Hippocampal formation (tissue), 2 donors: ENCODE measurements at places on chromosomes 5 and 9.

DNA sequence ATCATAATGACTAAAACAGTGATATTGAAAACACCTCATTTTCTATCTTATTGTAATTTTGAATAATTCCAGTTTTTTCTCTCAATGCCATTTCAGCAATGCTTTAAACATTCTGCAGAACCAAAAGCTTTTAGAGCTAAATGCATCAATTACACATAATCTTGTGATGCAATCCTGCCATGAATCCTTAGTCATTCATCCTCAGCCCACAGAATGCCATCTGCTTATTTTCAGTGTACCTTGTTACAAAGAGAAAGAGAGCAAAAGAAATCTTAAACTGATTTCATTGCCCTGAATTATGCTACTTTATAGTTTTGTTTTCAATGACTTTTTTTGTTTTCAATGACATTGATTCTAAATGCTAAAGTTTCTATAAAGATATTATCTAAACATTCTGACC, 1234.8 kb upstream of the C9orf72 start:
- DNase-seq: no peak

DNA sequence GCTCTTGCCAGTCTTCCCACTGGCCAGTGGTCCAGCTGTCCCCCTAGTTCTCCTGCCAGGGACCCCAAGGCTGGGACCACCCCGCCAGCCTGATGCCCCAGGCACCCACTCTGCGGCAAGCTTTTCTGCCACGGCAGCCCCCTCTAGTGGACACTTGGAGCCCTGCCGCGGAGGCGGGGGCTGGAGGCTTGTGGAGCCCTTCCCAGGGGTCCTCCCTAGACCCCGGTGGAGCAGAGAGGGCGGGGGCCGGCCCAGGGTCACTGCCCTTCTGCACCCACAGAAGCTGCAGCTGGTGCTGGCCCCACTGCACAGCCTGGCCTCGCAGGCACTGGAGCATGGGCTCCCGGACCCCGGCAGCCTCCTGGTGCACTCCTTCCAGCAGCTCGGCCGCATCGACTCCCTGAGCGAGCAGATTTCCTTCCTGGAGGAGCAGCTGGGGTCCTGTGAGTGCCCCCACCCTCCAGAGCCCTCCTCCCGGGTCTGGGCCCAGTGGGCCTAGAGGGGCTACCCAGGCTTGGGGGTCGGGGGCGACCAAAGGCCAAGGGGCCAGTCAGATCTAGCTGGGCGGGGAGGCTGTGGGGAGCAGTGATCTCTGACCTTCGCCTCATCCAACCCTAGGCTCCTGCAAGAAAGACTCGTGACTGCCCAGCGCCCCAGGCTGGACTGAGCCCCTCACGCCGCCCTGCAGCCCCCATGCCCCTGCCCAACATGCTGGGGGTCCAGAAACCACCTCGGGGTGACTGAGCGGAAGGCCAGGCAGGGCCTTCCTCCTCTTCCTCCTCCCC, 9.1 kb downstream of the EGFL7 start:
- DNase-seq: no peak

- no peak for DNase-seq
Measured at GRCh38 chr5:74465724-74466123, 174.8 kb downstream of the ENC1 start.

GRCh38 chr5:43045236-43045635, 5.1 kb upstream of the ANXA2R start:
- no peak for DNase-seq

- no peak for DNase-seq
Measured at GRCh38 chr5:67031692-67032091, 164.9 kb downstream of the CD180 start.

DNA sequence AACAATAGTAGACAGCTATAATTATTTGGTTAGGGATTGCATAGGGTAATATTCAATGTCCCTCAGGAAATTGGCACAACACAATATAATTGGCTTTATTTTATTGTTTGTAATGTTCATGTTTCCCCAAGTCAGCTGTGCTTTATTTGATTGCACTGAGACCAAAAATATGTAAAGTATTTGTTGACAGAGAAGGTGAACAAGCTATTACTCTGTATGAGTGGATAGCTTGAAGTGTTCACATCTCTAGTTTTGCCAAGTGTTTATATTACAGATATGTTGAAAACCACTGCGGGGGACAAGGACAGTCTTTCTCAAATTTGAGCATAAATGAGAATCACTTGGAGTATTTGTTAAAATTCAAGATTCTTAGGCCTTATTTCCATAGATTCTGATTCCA, 83.3 kb downstream of the RAB3C start:
- no peak for DNase-seq

DNA sequence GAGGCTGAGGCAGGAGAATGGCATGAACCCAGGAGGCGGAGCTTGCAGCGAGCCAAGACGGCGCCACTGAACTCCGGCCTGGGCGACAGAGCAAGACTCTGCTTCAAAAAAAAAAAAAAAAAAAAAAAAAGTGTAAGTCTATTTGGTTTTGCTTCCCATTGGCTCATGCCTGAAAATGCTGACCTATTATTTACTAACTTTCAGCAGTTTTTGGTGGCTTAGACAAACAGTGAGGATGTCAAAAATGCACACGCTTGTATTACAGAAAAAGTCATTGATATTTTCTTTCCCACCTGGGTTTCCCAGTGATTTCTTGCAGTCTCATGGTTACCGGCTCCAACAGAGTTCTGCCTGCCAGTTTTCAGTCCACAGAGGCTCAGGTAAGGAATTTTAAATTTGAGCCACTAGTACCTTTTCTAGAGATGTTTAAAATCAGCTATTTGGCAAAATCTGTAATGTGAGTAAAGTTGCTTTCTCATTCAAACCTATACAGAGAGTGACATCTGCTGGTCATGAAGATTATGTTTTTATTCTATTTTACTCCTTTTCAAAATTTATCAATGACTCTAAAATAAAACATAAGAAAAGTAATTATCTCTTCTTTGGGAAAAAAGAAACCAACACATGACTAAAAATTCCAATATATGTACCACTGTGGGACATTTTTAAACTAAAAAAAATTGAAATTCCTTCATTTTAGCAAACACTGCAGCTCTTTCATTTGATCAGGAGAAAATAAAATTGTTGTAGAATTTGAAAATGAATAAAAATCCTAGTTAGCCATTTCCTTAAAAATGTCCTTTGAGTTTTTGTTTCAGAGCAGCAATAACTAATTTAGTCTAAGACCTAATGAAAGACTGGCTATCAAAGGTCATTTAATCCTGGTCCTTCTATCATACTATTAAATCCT, 8.8 kb downstream of the FAM200C start:
- DNase-seq: peak; percentile 51

DNA sequence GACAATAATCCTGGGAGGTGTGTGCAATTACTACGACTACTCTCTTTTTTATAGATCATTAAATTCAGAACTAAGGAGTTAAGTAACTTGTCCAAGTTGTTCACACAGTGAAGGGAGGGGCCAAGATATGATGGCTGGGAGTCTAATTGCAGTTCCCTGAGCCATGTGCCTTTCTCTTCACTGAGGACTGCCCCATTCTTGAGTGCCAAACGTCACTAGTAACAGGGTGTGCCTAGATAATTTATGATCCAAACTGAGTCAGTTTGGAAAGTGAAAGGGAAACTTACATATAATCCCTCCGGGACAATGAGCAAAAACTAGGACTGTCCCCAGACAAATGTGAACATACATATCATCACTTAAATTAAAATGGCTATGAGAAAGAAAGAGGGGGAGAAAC, 20.2 kb downstream of the IL7R start:
- DNase-seq: no peak

DNA sequence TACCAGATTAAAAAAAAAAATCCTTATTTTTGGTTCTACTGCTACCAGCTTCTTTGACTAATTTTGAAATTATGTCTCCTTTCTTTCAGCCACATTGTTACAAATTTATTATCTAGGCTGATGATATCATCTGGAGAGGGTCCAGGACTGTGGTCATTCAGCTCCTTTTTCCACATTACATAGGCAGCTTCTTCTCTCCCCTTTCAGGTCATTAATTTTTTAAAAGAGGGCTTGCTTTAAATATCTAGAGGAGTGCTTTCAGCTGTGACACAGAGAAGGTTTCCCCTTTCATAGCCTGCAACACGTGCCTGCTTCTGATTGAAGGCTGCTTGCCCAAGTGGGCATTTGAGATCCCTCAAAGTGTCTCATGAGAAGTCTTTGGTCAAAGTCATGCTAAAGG, 155.7 kb upstream of the PAPPA start:
- no peak for DNase-seq

DNA sequence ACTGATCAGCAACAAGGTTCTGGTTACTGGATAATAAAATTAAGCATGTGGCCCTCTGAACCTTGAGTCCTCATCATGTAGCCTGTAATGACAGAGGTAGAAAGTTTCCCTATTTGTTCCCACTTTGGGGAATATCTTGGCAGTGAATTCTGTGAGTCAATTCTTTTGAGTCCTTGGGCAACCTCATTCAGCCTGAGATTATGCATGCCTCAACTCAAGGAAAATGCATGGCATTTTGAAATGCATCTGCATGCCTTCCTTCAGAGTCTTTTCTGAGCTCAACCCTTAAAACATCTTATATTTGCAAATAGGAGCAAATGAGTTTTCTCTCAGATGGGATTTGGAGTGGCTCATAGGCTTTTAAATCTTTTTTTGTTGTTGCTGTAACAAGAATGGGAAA, 218.1 kb upstream of the CD180 start:
- DNase-seq: no peak

DNA sequence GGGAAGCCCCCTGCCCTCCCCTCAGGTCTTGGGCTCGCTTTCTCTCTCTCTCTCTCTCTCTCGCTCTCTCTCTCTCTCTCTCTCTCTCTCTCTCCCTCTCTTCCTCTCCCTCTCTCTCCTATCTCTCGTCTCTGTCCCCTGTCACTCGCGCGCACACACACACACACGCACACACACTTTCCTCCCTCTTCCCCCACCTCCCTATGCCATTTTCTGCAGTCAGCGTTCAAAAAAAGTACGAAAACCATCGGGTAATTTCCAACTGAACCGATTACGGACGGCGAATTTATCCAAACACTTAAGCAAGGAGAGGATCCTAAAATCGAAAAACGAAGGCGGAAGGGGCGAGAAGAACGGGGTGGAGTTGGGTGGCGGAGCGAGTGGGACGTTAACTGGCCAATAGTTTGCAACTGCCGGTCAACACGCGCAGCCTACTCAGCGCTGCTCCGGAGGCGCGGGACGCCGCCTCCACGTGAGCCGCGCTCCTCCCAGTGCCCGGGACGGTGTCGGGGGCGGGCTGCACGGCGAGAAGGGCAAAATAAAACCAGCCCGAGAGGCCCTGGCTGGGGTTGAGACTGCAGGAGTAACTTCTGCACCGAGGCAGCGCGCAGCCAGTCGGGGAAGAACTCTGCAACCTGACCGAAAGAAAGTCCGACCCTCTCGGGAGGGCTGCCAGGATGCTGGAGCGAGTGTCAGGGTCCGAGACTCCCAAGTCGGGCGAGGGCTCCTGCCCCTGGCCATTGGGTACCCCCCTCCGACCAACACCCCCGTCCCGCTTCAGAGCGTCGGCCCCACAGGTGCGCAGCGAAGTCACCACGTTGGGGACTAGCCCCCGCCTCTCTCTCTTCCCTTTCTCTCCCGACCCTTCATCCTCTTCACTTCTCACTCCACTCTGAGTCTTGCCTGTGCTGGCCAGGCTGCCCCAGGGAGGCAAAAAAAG, 24.9 kb upstream of the ELAVL2 start:
- no peak for DNase-seq

DNA sequence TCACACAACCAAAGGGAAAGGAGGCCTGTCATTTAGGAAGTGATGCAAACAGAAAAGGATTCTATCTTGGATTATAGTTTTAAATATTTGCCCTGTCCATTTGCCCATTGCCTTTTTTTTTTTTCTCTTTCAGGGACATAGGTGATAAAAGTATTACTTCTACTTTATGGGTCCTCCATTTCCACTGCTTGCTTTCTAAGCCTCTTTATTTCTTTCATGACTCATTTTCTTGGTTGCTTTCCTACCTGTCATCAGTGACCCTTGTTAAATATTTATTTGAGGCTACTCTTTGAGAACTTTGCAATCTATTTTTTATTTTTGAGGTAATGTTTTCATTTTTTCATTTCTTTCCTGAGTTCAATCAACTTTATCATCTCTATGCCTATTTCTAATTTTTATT, 522.9 kb upstream of the ARRDC3 start:
- DNase-seq: no peak

DNA sequence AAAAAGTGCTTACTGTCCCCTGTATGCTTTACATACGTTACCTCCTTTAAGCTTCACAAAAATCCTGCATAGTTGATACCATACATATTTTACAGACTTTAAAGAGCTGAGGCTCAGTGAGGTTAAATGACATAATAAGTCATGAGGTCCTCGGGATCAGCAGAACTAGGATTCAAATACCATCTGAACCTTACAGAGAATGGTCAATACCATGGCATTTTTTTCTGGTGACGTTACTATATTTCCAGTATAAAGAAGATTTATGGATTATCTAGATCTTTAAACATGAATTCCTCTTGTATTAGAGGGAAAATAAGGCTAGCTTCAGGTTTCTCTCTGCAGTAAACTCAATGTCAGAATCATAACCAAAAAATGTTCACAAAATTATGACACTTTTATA, 153.7 kb upstream of the GPR151 start:
- DNase-seq: no peak

GRCh38 chr9:25709941-25710340, 31.7 kb upstream of the TUSC1 start:
- DNase-seq: no peak

- DNase-seq: no peak
Measured at GRCh38 chr9:35341585-35341984, 148.3 kb upstream of the RUSC2 start.

DNA sequence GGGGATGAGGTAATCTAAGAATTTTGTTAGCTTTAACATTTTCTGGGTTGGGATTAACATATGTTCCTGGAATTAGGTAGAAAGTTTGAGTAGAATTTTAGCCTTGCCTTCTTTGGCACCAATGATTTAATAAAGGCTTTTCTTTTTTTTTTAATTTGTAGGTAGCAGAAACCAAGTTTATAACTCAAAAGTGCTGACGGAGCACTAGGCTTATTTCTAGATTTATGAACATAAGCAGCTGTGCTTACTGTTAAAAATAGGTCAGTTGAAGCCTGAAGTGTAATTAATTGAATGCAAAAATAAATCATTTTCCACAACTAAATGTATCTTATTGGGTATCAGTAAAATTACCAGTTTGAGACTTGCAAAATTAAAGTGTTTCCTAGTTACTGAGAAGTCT, 62.4 kb downstream of the TAF11L14 start:
- DNase-seq: no peak

DNA sequence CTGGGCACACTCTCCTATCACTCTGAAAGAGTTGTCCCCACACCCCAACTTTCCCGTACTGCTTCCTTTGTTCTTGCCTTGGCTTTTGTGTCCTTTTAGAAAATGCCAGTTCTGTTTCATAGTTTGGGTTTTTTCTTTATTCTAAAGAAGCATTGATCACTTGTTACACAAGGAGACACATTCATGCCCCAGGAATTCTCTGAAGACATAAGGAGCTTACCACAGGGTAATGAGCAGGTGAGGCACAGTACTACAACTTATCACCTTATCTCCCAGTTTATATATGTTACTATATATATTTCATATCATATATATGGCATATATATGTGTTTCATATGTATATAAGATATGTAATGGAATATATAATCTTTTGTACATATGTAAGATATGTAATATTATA, 6.5 kb upstream of the SSBP2 start:
- DNase-seq: no peak

- DNase-seq: no peak
Measured at GRCh38 chr5:170200876-170201275, 31.9 kb upstream of the C5orf58 start.
